ENCODE measurements at places on chromosomes 16 and 17.

GRCh38 chr17:29291163-29291752, 2.7 kb downstream of the NUFIP2 start:
- DNase-seq, result no peak

DNA sequence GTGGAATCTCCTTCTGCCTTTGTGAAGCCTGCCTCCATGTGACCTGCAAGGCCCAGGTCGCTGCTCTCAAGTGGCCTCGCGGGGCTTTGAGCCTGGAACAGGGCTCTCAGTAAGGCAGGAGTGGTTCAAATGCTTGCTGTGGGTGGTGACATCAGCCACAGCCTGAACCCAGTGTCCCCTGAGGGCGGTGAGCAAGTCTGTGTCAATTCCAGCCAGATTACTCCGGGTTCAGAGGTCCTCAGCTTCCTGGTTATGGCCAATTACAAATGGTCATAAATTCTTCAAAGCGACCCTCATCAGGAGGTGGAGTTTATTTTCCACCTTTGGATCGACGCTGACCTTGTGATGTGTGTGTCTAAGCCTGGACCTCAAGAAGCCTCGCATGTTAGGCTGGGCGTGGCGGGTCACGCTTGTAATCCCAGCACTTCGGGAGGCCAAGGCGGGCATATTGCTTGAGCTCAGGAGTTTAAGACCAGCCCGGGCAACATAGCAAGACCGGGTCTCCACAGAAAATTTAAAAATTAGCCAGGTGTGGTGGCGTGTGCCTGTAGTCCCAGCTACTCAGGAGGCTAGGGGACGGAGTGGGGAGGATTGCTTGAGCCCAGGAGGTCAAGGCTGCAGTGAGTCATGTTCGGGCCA, 17.3 kb downstream of the LGALS3BP start:
- no peak for DNase-seq

GRCh38 chr16:82224821-82225220, 54.8 kb upstream of the MPHOSPH6 start:
- DNase-seq, result no peak

DNA sequence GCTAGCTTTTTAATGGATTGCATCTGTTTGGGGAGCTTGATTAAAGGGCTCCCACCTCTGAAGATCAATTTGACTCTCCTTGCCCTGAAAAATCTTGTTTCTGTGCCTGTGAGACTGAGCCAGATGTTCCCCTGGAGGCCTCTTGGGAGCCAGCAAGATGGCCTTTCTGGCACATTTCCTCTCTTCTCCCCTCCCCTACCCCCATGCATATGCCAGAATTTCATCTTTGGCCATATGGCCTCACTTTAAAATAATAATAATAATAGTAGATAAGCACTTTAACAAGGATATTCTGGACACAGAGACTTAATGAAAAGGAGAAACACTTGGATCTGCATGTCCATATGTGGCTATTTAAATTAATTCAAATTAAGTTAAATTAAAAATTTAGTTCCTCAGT, 144.1 kb upstream of the CES5A start:
- DNase-seq, result no peak

- no peak for DNase-seq
Measured at GRCh38 chr17:1977583-1978395, 47.3 kb downstream of the RTN4RL1 start.

GRCh38 chr17:46744441-46744840, 74.1 kb downstream of the WNT3 start:
- DNase-seq, result no peak

Data from activated CD8-positive, alpha-beta memory T cell treated with anti-CD3 and anti-CD28 coated beads for 4 hours (primary cell).